ENCODE measurements at places on chromosomes 2 and 18.

GRCh38 chr2:172282944-172283343 is 144.4 kb upstream of the ITGA6 start:
- DNase-seq: peak; percentile 68

DNA sequence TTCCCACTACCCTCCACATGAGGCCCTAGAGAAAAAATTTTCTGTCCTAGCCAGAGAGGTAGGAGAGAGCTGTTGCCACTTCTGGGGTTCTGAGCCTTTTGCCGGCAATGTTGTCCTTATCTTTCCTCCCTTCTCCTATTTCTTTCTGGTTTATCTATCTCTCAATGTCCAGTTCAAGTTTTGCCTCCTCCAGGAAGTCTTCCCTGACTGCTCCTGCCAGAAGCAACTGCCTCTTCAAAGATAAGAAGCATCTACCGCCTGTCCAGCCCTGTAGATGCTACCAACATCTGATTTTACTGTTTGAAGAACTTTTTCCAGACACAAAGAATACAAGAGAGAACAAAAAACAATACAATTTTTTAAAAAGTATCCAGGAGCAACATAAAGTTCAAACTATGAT is 220.8 kb upstream of the KLHL29 start:
- no peak for DNase-seq

DNA sequence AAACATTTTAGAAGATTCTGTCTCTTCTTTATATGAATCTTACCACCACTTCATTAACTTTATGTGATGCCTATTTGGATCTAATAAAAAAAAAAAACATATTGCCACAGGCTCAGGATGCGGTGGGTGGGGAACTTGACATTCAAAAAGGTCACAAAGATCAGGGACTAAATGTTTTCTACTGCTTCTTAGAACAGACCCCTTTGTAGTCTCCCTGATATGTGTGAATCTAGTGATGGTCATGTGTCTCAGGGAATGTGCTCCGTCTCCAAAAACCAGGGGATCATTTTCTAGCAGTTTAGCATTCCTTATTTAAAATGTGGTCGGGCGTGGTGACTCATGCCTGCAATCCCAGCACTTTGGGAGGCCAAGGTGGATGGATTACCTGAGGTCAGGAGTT is 807.8 kb upstream of the CHAC2 start:
- no peak for DNase-seq

DNA sequence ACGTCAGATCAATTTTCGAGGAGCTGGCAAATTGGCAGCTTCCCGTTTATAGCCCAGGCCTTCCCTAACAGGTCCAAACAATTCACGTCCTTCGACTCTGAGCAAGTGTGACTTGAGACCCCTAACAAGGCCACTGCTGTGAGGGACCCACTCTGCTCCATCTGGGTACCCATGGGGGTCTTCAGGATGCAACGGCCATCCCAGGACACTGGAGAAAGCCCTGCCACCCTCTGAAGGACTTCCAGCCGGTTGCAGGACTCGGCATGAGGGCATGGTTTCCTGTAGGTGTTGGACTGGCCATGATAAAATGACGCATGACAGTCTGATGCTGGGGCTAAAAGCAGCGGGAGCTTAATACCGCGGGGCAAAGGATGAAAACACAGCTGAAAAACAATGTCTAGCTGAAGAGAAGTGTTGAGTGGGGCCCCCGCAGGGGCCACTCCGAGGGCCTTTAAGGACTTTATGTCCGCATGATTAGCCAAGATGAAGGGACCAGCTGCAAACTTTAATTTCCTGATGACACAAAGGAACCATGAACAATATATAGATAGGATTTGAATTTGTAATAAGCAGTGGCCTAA is 113.3 kb upstream of the ZNF521 start:
- DNase-seq: no peak

DNA sequence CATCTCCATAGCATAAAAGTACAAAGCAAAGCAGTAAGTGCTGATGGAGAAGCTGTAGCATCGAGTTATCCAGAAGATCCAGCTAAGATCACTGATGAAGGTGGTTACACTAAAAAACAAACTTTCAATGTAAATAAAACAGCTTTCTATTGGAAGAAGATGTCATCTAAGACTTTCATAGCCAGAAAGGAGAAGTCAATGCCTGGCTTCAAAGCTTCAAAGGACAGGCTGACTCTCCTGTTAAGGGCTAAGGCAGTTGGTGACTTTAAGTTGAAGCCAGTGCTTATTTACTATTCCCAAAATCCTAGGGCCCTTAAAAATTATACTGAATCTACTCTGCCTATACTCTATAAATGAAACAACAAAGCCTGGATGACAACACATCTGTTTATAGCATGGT is 44.0 kb downstream of the METTL8 start:
- DNase-seq: no peak

- DNase-seq: no peak
Observed at GRCh38 chr18:79735071-79735980, 55.7 kb downstream of the CTDP1 start.

GRCh38 chr2:109457366-109457765 is 156.4 kb downstream of the SEPTIN10 start:
- no peak for DNase-seq

DNA sequence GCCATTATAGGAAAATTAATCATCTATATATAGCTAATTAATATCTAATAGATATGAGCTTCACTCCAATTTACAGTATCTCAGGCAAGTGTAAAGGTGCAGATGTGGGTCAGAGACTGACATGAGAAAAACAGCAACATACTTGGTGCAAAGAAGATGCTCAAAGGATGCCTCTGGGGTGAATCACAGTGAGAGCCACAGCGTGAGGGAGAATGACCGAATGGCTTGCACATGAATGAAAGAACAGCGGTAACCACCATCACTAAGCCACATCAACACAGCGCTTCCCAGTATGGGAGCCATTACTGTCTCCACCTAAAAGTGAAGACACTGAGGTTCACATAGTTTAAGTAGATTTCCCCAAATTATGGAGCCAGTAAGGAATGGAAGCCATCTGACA is 423.4 kb upstream of the ID2 start:
- DNase-seq: no peak

- no peak for DNase-seq
Observed at GRCh38 chr2:139411236-139411635, 631.0 kb upstream of the NXPH2 start.

GRCh38 chr2:10303181-10303693 is 533 bp downstream of the HPCAL1 start:
- no peak for DNase-seq

DNA sequence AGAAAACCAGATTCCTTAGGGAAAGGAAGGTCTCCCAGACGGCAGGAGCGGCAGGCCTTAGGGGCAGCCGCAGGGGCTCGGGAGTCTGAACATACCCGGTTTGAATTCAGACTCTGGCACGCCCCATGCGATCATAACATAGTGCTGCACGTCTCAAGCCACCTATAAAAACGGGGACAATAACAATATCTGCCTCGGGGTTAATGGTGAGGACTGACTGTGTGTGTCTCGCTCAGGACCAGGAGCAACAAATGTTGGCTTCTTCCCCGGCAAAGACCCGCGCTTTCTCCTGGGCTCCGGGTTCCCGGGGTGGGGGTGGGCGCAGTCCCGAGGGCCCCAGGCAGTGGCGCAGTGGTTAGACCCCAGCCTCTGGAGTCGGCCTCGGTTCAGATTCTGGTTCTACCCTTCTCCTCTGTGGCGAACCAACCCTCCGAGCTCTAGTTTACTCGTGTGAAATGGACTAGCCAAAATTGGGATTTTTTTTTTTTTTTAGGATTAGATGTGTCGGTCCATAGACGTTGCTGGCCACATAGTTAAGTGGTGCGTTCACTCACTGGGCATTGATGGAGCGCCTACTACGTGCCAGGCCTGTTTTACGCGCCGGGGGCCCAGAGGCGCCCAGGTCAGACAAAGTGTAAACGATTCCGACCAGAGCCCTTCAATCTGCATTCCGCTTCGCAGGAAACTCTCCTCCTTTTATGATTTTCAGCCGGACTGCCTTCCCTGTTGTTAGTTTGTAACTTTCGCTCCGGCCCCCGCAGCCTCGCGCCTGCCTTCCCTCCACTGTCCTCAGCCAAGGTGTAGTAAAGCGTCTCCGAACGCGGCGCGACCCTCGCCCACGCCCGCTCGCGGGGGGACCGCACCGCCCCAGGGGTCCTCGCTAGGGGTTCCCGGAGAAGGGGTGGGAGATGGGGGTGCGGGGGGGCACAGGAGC is 820 bp upstream of the SH3BP4 start:
- peak; percentile 62 for DNase-seq

DNA sequence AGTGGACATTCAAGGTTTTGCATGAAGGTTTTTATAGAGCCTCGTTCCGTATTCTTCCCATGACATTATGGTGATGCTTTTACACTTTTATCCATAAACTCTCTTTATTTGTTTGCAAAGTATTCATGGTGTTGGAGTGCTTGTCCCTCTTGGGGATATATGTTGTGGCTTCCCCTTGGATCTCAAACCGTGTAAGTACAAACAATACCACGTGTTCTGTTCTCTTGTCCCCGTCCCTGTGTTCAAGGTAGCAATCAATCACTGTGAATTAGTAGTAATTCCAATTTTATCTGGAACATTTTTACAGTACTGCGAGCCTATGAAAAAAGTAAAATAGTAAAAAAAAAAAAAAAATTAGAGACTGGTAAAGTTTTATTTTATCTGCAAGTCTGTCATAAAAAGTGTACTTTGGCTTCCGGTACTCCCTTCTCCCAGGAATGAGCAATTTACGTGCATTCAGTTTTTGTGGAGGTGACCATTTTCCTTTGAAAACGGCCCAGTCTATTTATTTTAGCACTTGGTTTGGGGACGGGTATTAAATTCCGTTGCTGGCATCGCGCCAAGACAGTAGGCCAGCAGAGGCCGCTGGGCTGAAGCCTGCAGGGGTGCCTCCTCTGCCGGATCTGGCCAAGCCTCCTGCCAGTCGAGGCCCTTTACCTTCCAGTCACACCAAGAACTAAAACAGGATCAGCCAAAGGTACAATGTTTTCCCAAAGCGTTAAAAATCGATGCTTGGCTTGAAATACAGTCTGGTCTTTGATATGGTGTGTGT is 175.7 kb downstream of the SOCS6 start:
- DNase-seq: peak; percentile 74

- peak; percentile 41 for DNase-seq
Observed at GRCh38 chr18:66640431-66640830, 36.5 kb upstream of the CDH19 start.

DNA sequence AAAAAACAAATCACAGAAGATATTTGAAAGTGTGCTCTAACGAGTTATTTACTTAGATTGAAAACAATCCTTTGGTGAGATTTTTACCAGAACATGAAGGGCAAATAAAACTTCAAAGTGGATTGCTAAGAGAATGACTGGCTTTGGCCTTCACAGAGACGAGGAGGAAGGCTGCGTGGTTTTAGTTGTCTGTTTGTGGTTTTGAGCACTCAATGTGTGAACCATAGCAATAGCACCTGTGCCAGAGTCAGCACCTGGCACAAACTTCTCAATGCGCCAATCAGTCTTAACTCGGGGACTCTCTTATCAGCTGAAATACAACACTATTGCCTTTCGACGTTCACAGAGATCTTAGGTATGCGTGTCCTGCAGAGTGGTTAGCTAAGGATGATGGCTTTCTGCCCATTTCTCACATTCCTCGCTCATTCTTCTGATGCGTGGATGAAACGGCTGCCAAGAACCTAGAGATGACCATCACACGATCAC is 70.0 kb downstream of the MBP start:
- no peak for DNase-seq

DNA sequence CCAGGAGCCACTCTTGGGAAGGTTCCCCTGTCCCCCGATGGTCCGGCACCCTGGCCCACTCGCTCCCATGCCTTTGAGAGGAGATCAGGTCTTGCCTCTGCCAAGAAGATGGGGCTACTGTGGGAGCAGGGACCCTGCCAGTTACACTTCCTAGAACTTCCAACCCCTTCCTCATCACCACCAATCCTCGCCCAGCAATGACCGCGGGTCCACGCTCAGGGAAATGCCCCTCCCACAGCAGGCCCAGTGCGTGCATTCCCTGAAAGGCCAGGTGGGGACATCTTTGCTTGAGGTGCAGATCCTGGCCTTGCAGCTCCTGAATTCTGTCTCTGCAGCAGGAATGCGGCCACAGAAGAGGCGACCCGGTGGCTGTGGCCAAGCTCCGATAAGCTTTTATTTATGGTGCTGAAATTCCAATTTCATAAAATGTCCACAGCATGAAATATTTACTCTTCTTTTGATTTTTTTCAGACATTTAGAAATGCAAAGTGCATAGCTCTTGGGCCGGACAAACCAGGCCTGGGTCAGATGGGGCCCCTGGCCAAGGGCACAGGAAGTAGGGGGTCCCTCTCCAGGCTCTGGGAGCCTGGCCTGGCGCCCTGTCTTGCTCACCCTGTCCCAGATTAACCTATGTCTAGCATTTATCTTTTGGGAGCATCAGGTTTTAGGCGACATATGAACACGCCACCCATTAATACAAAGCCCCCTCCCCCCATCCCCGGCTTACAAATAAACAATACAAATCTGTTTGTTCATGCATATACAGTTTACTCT is 29.8 kb downstream of the PXDN start:
- DNase-seq: no peak

DNA sequence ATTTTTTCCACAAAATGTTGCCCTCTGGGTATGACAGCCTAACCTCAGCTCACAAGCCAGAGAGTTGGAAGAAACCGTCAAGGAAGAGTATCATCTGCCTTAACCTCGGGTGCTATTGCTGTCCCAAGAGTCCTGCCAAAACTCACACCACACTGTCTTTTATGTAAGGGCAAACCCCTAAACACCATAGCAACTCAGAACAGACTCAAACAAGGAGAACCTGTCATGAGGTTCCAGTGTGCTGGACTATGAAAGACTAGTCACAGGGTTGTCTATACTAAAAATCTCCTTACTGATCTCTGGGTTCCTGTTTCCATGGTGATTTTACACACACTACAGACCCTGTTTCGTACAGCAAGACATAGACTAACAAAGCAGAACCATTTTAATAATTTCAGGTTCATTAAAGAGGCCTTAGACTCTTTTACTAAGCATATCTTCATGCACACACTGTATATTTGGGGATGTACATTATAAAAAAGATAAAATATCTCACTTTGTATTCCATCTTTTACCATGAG is 159.8 kb downstream of the PKP4 start:
- no peak for DNase-seq

DNA sequence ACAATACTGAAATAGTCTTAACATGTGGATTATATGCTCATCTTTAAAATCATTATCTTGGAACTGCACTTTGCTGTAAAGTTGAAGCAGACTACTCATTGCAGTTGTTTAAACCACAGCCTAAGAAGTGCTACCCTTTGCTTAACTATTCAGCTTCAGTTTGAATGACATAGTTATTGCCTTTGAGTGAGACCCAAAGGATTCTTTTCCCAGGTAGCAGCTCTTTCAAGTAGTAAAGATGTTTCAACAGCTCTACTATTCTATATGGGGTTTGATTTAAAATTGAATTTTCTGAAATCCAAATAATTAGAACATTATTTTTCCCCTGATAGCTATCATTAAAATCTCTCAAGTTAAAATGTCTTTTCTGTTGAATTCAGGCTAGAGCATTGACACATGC is 1.1 kb downstream of the SCG2 start:
- no peak for DNase-seq

Measured in muscle of leg (tissue), 16 donors.